ENCODE measurements at places on chromosomes 6 and 20. TPM values are rescaled to one million over a fixed set of nuclear protein-coding genes. Genes with fewer than 3 reads are reported as not detected.
A peak's percentile ranks its signal among the peaks of the same experiment; 100 is the strongest.

DNA sequence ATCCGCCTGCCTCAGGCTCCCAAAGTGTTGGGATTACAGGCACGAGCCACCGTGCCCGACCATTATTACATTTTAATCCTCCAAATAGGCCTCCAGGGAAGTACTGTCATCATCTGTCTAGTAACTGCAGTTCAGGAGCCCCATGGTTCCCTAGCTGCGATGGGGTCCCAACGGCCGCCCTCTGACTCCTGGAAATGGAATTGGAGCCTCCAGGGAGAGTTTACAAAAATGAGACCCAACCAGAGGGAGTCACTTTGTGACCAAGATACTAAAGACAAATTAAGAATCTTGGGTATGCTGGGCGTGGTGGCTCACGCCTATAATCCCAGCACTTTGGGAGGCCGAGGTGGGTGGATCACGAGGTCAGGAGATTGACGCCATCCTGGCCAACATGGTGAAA, 36.7 kb downstream of the TFAP2C start:
- no peak overlapping the region for H3K4me3 ChIP-seq
- no peaks in the 10 kb centered on the region for H3K4me1 ChIP-seq
- DNase-seq, result no peak
- no peaks in the 10 kb centered on the region for H3K36me3 ChIP-seq
- no peaks in the 10 kb centered on the region for H3K27me3 ChIP-seq
- no peak overlapping the region for H3K27ac ChIP-seq

GPR63 gene
- 0.03 TPM for polyA plus RNA-seq

- H3K36me3 ChIP-seq, result no peaks in the 10 kb centered on the region
- peaks cover 13% of the 10 kb centered on the region for H3K4me1 ChIP-seq
- DNase-seq, result peak; percentile 92
- no peak overlapping the region for H3K4me3 ChIP-seq
- H3K27ac ChIP-seq, result peak overlapping the region; percentile 2
- no peaks in the 10 kb centered on the region for H3K27me3 ChIP-seq
Observed at GRCh38 chr6:169898788-169899480, 147.5 kb downstream of the ERMARD start.

GRCh38 chr6:1381481-1382330, 7.7 kb upstream of the FOXF2 start:
- H3K4me1 ChIP-seq, result no peaks in the 10 kb centered on the region
- no peak overlapping the region for H3K4me3 ChIP-seq
- peak; percentile 3 for DNase-seq
- peaks cover 88% of the 10 kb centered on the region for H3K27me3 ChIP-seq

GRCh38 chr6:3163248-3163594, 5.9 kb upstream of the TUBB2A start:
- H3K4me1 ChIP-seq, result peaks cover 29% of the 10 kb centered on the region
- H3K4me3 ChIP-seq, result peak overlapping the region; percentile 46
- H3K27me3 ChIP-seq, result no peaks in the 10 kb centered on the region
- DNase-seq, result peak; percentile 10
- no peak overlapping the region for H3K27ac ChIP-seq

MACROD2 gene
- polyA plus RNA-seq, result 0.46 TPM

SLC17A3 gene
- polyA plus RNA-seq, result not detected

All from endothelial cell of umbilical vein (primary cell).